ENCODE measurements at places on chromosomes 7 and 10.

DNA sequence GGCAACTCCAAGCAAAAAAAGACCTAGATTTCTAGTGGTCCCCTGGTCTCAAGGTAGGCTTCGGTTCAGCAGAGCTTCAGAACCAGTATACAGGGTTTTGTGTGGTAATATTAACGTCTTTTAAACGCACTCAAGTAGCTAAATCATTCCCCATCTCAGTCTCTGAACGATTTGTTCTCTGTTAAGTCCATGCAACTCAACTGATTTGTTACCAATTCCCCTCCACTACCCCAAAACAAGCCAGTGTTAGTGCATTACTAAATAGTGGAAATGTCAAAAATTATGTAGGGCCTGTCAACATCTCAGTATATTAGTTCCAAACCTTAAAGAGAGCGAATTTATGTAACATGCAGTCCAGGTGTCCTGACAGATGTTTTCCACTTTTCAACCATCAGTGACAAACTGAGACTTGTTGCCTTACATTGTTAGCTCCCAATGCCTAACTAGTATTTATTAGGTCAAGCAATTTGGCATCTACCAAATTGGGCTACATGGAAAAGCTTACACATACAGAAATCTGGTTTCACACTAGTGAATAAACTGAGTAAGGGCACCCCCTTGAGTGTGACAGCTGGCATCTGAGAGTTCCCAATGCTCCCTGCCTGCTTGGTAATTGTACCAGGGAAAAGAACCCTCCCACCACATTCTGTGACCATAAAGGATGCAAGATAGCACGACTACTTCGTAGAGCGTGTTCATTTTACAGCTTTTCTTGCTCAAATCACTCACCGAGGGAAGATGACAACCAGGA lies 12.2 kb downstream of the HNRNPA2B1 start:
- no peak for DNase-seq

DNA sequence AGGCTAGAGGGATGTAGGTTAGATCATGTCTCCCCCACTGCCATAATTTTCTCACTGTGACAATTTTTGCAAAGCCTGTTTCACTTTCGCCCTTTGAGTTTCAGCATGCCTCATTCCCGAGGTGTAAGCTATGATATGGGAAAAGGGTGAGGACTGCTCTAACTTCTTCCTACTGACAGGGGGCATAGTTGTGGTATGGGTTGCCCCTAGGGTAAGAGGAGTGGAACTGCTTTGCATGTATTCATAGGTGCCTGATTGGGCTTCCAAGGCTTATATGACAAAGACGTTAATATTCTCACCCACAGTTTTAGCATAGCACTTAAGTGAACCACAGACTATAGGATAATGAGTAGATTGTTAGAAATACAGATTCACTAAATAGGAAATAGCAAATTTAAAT lies 148.7 kb downstream of the BBS9 start:
- DNase-seq = no peak

DNA sequence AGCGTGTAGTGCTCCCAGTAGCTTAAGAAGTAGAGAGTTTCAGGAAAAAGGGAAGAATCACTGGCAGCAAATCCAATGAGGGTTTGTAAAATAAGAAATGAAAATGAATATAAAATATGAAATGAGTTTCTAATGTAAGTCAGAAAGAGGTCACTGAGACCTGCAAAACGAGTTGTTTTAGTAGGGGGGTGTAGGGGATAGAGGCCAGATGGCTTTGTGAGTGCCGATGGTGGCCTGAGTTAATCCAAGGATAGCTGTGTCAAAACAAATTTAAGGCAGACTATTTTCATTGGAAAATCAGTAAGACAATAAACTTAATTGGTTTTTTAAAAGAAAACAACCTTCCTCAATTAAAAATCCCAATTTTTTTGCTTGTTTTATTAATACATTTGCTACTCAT lies 745 bp upstream of the ASB15 start:
- DNase-seq = no peak

DNA sequence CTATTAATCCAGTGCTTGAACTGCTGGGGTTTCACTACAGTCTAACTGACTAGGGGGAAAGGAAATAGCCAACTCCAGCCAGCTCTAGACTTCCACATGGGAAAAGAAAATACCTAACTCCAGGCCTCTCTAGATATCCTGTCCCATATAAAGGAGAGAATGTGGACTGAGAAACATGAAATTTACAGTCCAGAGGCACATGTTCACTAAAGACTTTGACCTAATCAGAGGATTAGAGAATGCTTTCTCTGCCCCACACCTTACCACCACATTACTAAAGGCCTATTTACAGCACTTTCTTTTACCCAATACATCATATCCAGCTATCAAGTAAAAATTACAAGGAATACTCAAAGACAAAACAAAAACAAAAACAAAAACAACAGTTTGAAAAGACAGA lies 164.2 kb downstream of the PCLO start:
- no peak for DNase-seq

GRCh38 chr7:132934017-132934416 lies 147.9 kb downstream of the CHCHD3 start:
- no peak for DNase-seq

GRCh38 chr10:126969310-126969709 lies 64.1 kb downstream of the DOCK1 start:
- DNase-seq = no peak

DNA sequence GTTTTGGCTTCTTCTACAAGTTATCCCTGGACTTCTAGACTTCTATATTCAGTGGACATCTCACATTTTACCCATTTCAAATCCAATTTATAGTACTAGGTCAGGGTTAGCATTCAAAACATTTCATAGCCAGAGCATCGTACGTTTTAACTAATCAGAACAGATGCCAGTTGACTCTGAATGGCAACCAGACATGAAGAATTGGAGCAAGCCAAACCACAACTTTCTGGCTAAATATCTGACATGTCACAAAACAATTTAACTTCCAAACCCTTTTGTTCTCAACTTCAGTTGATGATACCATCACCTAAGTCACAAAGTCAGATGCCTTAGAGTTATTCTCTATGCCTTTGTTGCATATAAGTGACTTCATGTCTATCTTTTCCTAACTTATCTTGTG lies 1105.7 kb downstream of the XPNPEP1 start:
- no peak for DNase-seq

DNA sequence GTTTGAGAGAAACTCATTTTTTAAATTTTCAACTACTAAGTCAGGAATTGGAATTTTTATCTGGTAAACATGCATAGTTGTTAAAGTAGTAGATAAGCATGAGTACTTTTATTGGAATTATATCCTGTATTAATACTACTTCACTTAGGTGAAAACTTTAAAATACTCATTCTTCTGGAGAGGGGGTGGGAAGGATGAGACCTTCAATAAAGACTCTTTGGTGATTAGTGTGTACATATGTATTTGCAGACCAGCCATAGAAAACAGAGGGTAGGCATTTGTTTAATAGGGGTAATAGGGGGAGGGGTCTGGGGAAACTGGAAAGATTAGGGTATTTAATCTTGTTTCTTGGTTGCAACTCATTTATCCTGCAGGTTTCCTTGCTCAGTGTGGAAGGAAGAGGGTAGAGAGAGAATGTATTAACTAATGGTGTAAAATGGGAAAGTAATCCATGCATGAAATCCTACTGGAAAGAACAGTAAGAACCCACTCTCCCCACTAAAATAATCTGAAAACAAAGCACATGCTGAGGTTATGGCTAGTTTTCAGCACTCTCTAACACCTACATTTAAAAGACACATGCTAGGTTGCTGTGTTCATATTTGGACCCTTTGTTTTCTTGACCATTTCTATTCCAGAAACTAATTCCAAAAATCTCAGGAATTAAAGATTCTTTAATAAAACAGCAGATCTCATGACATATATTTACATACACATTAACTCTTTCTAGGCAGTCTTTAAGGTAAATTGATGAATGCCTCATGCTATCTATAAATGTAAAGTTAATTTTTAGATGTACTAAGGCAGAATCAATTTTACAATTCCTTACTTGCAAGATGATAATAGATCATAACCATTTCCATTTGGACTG lies 6.2 kb upstream of the IGF2BP3 start:
- no peak for DNase-seq

DNA sequence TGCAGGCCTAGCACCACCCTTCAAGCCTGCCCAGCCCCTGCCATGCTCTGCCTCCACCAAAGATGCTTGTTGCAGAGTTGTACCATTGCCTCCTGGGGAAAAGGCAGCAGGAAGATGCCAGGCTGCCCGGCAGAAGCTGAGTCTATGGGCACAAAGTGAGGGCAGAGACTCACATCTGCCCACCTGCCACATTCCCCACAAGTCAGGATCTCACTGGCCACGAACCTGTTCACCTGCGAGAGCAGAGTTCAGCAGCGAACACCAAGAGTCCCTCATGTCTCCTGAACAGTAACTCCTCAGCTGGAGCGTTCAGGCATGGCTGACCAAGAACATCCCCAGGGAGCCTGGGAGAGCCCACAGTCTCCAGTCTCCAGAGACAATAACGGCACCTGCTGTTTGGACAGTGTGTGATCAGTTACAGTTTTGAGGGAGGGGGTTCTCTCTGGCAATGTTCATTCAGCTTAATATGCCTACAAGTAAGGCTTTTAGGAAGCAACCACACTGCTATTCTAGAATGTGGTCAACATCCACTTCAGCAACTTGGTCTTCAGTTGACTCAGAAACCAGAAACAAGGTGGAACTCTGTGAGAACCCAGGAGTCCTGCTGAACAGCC lies 78.5 kb downstream of the GRID1 start:
- peak; percentile 36 for DNase-seq

GRCh38 chr7:600149-601035 lies 80.7 kb upstream of the PDGFA start:
- DNase-seq = no peak

DNA sequence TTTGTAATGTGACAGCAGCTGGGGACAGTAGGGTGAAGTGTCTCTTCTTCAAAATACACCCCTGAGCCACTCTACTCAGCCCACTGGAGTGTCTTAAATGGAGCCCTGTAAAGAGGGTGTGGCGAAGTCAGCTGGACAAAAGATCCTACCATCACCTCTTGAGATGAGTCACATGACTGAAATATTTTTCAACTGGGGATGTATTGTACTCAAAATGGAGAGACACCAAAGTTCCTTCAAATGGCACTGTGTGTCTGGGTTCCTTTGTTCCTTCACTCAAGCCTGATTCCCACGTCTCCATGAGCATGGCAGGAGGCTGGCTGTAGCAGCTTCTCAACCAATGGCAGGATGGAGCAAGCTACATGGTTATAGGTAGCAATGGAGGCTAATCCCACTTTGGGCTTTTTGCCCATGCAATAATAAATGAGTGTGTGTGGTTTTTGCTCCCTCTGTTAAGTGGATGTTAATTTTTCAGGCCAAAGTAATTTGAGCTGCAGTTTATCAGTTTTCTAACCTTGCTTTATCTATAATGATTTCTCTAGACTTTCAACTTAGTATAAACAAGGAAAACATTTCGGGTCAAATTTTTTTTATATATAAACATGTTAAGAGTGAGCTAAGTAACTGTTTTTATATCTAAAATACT lies 68.2 kb downstream of the CLEC2L start:
- DNase-seq = no peak

DNA sequence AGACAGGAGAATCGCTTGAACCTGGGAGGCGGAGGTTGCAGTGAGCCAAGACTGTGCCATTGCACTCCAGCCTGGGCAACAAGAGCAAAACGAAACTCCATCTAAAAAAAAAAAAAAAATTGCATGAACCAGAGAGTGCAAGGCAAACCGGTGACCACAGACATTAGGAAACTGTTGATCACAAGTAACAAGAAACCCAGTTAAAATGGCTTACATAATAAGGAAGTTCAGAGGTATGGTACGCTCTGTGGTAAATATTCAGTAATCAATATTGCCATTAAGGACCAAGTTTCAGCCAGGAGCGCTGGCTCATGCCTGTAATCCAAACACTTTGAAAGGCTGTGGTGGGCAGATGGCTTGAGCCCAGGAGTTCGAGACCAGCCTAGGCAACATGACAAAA lies 9.2 kb upstream of the NT5C2 start:
- DNase-seq = no peak

DNA sequence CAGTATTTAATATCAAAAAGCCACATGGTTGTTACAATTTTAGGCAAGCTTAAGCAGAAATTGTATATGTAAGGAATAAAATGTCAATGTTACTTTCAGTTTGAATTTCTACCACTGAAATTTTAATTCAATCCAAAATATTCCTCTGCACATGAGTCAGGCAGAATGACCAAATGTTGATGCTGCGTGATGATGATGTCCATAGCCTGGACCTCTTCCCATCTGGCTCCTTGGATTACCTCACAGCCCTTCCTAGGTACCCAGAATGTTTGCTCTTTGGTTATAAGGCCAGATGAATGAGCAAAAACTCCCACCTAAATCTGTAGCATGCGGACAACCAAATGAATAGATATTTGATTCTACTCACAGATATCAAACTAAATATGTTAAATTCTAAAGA lies 258.3 kb upstream of the IMMP2L start:
- DNase-seq = no peak

DNA sequence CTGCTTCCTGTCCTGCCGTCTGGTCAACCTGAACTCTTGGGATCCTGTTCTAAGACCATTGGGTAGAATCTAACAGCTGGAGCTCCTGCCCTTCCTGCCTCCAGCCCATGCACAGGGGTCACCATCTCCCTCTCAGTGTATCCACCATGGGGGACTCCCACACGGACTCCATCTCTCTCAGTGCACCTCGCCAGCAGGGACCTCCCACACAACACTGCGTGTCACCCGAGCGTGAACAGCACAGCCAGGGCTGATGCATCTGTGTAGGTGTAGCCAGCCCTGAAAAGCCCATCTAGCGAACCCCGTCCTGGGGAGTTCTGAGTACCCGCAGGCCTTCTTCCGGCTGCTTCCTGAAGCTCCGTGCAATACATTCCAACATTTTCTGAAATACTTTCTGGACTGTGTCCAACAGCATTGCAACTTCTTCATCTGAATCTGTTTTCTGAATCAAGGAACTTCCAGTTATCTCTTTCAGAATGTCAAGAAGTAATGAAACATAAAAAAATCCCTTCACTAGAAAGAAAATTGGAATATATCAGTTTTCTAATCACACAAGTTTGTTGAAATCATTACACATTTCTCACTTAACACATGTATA lies 52.5 kb downstream of the NCAPG2 start:
- DNase-seq = no peak

DNA sequence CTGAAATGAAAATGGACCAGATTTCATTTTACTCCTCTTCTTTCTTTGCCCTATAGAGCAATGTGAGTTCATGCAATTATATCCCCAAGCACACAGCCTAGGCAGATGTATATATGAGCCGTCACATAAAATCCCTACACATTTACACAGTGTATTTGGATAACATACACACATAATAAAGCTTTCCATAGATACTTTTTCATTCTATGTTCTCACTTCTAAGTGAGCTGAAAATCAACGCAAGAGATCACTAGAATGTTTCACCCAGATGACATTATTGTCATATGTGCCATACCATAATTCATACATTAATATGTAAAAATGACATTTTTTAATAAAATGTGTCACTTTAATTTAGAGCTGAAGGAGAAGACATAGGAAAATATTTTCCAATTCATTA lies 129.4 kb downstream of the INHBA start:
- DNase-seq = no peak

DNA sequence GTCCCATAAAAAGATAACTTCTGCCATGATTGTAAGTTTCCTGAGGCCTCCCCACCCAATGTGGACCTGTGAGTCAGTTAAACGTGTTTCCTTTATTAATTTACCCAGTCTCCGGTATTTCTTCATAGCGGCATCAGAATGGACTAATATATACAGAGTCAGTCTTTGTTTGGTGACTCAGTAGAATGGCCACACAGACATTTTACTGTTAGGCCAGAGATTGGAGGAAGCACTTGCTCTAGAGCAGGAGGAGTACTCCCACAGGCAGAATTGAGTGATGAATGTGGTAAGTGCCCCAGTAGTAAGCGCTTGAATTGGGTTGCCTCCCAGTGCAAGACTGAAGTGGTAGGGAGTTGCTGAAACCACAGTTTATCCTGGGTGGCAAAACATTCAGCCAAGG lies 149.5 kb upstream of the SMIM30 start:
- DNase-seq = no peak

GRCh38 chr7:104252409-104253134 lies 44.8 kb upstream of the ORC5 start:
- DNase-seq = no peak
